ENCODE measurements at places on chromosomes 1 and 21. TPM values are rescaled to one million over a fixed set of nuclear protein-coding genes. Genes with fewer than 3 reads are reported as not detected.

- no peak for DNase-seq
These were observed 12.6 kb downstream of the RHBDL2 start for GRCh38 chr1:38929054-38929453.

- DNase-seq = no peak
These were observed 79.3 kb downstream of the TNNI3K start for GRCh38 chr1:74314438-74314837.

DNA sequence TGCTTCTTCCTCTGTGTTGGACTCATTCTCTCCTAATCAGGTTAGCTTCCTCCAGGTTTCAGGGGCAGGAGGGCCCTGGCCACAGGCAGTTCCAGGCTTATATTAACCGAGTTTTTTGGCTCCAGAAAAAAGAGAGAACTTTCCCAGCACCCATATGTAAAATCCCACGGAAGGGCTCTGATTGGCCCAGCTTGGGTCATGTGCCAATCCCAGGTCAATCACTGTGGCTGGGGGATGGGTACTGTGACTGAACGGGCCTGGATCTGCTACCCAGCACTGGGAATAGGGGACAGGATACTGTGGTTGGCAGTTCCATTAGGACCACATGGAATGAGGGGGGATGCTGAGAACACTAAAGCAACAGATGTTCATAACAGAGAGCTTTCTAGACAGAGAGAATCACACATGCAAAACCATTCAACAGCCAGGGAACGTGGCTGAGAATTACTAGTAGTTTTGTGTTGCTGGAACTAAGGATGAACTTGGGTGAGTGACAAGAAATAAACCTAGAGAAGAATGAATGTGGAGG is 51.1 kb upstream of the NEK2 start:
- DNase-seq = peak; percentile 32

GRCh38 chr1:206657751-206658150 is 22.4 kb downstream of the DYRK3 start:
- no peak for DNase-seq

DNA sequence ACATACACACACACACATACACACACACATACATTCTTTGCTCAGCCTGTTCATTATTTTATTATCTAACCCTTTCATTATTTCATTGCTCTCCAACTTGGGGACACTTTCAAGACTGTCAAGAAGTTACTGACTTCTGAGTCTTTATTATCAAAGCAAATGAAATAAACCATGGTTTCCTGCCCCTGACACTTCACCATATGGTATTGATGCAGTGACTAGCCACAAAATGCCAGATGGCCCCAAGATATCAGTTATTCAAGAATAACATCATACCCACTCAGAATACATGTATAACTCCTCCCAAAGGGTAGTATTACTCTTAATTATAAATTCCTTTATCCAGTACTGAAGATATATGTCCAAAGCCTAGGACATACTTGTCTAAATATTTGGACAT is 197.3 kb downstream of the MRPL39 start:
- no peak for DNase-seq

DNA sequence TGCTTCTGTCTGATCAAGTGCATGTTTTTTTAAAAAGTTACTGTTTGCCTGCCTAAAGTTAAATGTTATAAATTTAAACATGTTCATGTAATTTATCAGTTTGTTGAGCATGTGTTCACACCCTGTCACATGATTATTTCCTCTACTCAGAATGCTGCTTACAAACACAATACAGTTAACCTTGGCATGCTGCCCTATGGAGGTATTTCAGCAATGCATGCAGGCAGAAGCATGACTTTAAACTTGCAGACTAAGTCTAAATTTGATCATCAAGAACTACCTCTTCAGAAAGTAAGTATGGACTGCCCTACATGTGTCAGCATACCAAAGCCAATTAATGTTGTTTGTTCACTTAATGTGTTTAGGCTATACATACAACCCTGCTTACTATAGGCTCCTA is 161.6 kb downstream of the LRRC40 start:
- peak; percentile 77 for DNase-seq

- no peak for DNase-seq
These were observed 61.8 kb downstream of the RASAL2 start for GRCh38 chr1:178155481-178156255.

The ACTL8 gene
- not detected for total RNA-seq

The S100A2 gene
- 24.8 TPM for total RNA-seq

The DUSP12 gene
- 29.1 TPM for total RNA-seq

The AGTRAP gene
- total RNA-seq = 39.4 TPM

Data from LHCN-M2 (cell line).